Suppressor macrophage treated with lipopolysaccharide for 4 hours (primary cell): ENCODE measurements at places on chromosomes 3 and 15.

GRCh38 chr3:56157693-56158362 is 310.4 kb downstream of the ERC2 start:
- peak; percentile 90 for DNase-seq

GRCh38 chr3:73098026-73098425 is 36.6 kb downstream of the EBLN2 start:
- DNase-seq: no peak

DNA sequence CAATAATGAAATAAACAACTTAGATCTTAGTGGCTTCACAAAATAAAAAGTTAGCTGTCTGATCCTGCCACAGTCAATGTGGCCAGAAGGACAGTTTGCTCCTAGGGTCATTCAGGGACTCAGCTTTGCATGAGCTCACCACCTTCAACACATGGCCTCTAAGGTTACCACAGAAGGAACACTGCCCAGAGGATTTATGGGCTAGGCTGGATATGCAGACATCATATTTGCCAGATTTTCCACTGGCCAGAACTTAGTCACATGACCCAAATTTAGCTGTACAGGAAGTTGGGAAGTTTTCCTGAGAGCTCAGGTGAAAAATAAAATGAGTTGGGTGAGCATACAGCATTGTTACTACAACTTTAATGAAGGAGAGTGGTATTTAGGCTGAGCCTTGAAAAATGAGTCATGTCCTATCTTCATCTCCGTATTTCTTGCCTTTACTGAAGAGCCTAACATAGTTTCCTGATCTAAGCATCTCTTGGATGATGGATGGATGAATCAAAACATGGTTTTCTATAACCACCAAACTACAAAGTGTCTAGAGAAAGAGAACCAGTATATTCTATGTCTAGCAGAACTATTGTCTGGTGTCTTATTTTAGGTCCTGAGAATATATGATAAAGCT is 54.9 kb upstream of the TMEM108 start:
- DNase-seq: no peak

DNA sequence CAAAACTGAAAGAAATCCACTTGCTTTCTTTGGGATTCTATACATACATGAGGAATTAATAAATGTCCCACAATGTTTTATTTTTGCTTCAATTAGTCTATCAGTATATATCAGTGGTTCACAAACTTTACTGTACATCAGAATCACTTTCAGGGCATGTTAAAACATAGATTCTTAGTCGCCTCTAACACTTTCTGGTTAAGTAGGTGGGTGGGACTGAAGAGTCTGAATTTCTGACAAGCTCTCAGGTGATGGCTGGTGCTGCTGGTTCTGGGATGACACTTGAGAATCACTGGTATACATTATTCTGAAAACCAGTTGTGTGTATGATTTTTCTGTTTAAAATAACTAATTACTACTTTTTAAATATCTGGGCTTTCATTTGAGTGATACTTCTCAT is 393.3 kb downstream of the TBC1D5 start:
- DNase-seq: no peak

- DNase-seq: no peak
Observed at GRCh38 chr15:74184582-74185091, 11.1 kb downstream of the ISLR start.

GRCh38 chr15:56383010-56383409 is 17.8 kb downstream of the TEX9 start:
- DNase-seq: no peak

DNA sequence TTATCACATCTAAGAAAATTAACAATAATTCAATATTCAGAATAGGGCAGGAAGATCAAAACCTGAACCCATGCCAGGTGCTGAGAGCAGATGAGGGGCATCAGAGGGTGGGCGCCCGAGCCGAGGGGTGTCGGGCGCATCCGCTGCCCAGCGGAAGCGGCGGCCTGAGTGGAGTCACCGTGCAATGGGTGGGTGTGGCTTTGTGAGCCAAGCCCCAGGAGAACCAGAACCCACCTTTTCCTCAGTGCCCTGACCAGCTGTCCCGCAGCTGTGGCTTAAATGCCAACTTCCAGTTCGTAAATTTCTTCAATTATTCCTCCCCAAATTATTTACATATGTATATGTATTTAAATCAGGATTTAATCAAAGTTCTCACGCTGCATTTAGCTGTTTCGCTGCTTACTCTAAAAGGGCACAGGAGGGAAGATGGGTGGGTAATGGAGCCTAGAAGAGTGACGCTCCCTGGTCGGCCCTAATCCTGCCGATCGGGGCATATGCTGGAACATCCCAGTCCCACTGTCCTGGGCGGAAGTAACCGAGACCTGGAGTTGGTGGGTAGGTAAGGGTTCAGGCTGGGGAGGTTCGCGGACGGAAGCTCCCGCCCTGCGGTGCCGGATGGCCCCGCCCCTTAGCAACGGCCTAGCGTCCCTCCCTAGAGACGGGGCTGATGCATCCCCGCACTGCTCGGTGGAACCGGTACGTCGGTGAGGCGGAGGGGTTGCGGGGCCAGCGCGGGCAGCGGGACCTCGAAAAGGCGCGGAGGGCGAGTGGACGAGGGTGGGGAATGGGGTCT is 1.3 kb downstream of the DNAH1 start:
- DNase-seq: peak; percentile 21

- DNase-seq: peak; percentile 45
Observed at GRCh38 chr3:8972639-8973038, 9.4 kb upstream of the RAD18 start.

DNA sequence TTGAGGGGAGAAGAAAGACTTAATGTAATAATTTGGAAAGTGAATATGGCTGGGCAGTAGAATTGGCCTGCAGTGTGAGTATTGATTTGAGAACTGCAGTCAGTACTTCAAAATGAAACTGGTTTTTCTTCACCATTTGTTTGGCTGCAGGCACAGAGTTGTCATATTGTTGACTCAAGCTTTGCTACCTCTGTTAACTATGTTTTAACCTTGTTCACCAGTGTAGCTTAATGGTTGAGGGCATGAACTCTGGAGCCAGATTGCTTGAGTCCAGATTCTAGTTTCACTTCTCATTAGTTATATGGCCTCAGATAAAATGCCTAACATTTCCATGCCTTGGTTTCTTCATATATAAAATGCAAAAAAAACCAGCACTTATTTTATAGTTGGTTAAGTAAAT is 64.1 kb downstream of the CFAP44 start:
- DNase-seq: no peak

DNA sequence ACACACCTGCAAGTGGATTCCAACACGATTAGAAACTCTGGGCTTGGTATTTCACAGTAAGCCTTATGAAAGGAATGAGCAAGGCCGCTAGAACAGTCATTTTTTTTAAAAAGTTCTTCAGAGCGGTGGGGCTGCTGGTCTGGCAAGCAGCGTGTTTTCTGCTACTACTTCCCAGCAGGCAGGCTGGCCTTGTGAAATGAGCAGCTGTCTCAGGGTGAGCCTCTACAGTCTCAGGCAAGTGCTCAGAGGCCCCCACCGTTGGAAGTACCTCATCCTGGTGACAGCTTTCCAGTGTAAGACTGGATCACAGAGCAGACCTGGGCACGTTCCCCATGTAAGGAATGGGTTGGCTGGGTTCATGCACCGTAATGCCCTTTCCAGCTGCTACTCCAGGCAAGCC is 119.2 kb downstream of the LRIG1 start:
- no peak for DNase-seq

- DNase-seq: no peak
Observed at GRCh38 chr15:58631319-58631718, 118.2 kb downstream of the ADAM10 start.

GRCh38 chr3:127667119-127667681 is 5.6 kb upstream of the ABTB1 start:
- DNase-seq: no peak

- DNase-seq: no peak
Observed at GRCh38 chr3:152350139-152350538, 81.4 kb downstream of the MBNL1 start.

DNA sequence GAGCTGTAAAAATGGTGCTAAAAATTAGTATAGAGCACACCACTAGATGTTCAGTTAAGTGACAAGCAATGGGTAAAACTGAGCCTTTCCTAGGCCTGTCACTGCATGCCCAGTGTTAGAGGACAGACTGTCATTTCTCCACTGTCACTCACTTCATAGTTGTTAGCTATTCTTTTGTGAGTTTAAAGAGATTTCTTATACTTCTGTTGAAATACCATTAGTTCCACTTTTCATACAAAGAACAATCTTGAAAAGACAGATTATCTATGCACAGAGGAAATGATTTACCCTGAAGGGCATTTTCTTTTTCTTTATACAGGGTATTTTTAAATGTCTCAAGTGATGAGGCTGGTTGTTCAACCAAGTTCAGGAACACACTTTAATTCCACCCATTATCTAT is 28.3 kb upstream of the CHMP2B start:
- DNase-seq: no peak

GRCh38 chr15:65884511-65884910 is 15.2 kb downstream of the RAB11A start:
- DNase-seq: no peak

DNA sequence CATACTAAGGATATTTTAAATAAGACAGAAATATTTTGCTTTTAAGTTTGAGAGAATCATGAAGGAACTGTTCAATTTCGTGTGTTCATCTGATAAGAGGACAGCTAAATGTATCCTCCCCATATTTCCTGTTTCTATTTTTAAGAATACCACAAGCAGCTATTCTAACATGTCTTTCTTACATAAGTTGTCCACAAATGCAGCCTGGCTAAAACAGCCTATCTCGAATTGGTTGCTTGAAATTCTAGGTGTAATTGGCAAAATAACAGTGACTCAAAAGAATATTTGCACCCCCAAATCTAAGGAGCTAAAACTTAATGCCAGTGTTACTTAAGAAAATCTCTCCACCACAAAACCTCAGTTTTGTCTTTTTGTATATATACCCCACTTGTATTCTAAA is 35.0 kb downstream of the BTLA start:
- DNase-seq: no peak

DNA sequence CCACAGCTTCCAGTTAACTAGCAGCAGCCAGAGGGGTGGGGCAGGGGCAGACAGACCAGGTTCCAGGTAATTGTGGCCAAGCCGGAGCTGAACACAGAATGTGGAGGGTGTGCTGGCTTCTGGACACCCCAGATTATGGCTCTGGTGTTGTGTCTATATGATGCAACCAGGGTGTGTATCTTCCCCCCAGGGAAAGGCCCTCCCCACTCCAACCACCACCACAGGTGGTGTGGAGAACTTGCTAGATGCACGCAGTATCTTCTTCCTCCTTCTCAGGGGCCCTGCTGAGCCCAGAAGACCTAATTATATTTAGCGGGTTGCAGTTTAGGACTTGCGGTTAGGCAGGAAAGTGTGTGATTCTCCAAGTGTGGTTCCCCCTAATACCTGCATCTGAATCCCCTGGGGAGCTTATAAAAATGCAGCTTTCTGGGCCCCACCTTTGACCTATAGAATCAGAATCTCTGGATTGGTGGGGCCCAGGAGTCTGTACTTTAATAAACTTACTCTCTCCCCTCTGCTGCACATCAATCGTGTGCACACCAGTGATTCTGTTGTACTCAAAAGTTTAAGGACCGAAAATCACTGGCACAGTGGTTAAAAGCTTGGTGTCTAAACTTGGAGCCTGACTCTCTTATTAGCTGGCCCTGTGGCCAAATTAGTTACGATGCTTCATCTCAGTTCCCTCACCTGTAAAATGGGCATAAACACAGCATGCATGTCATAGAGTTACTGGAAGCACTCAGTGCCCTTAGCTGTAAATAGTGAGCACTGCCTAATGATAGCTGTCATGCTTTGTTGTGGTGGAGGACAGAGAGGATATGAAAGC is 379.1 kb upstream of the PROK2 start:
- no peak for DNase-seq

GRCh38 chr3:28150465-28151206 is 90.8 kb upstream of the CMC1 start:
- DNase-seq: no peak

- DNase-seq: no peak
Observed at GRCh38 chr15:31344823-31345605, 18.4 kb downstream of the KLF13 start.

GRCh38 chr15:63086947-63087346 is 34.7 kb upstream of the LACTB start:
- no peak for DNase-seq

DNA sequence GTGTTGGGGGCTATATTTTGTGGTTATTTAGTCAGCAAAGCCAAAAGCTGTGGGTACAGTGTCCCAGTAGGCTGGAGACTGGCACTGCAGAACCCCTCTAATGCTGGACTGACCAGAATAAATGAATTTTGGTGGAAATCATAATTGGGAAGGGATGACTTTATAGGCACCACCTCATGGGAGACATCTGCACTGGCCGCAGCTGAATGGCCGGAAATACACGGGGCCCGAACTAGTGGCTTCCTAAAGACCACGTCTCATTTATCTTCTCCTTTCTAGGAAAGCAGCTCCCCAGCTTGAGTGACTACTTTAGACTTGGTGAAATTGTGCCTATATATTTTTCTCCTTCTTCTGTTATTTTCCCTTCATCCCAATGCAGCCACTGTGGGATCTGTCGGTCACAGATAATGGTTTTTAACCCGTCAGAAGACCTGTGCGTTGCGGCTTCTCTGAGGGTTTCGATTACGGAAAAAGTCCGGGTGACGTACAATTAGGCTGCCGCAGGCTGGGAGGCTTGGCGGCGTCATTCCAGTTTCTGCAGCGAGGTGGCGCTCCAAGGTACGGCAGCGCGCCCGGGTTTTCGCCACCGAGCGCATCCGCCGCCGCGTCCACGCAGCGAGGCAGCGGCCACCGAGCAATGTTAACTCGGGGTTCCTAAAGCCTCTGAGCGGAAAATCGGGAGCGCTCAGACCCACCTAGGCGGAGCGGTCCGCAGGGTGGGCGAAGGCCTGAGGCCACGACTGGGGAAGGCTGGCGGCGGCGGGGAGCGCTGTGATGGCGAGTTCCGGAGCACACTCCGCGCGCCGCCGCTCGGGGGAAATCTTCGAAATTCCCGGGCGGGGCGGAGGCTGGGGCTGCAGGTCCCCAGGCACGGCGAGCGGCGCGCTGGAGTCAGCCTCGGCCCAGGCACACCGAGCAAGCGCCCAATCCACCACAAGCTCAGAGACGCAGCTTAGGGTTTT is 26.3 kb downstream of the NR2F2 start:
- DNase-seq: peak; percentile 85

- no peak for DNase-seq
Observed at GRCh38 chr15:62462268-62462667, 297.2 kb upstream of the C2CD4B start.

GRCh38 chr15:78618490-78618934 is 2.3 kb downstream of the CHRNA3 start:
- peak; percentile 92 for DNase-seq

DNA sequence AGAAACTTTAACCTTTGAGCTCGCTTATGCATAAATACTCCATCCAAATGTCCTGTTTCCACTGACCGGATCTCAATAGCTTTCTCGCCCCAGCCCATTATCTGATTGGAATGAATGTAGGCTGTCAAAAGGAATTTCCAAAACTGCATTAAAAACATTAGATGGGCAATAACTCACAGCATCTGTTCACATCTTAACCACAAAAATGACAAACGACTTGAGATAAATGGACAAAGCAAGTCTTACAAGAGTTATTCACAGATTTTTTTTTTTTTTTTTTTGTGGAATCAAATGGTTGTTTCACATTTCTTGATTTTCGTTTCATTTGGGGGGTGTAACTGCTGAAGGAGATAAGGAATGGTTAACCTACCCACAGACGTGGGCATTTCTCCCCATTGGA is 39.7 kb upstream of the SLC2A2 start:
- no peak for DNase-seq
